ENCODE measurements at places on chromosomes 4 and X. TPM values are rescaled to one million over a fixed set of nuclear protein-coding genes. Genes with fewer than 3 reads are reported as not detected.

Gene MAGEC3
- total RNA-seq: 0.20 TPM

Gene MAGEA9B
- not detected for total RNA-seq

DNA sequence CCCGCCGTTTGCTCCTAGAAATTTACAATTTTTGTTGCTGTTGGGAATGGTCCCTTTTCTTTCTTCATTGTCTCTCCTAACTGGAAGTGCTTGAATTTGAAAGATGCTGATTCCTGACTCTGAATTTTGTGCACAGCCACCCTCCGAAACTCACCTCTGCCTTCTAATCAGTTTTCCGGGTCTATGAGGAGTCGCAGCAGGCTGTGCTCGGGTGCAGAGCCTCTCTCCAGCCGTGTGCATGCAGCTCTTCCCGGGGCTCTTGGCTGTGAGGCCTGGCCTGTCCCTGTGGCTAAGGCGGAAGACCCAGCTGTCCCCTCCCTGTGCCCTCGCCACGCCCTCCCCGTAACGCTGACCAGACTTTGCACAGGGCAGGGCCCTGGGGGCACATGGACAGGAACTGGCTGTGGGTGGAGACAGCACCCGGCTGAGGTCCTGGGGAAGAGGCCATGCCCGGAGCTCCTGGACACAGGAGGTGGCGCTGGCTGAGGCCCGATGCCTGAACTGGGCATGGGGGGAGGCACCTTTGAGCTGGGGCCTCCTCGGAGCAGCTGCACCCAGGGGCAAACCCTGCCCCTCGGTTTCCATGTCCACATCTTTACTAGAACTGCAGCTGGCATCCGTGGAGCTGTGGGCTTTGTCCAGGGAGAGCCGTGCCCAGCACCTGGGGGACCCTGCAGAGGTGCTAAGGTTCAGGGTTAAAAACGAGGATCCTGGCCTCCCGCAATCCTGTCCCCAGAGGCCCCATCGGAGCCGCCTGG, 32.6 kb upstream of the SPON2 start:
- peaks cover 39% of the 10 kb centered on the region for H3K4me1 ChIP-seq
- no peak overlapping the region for H3K4me3 ChIP-seq
- DNase-seq: no peak
- H3K36me3 ChIP-seq: no peaks in the 10 kb centered on the region
- H3K27me3 ChIP-seq: peaks cover 5% of the 10 kb centered on the region
- H3K27ac ChIP-seq: no peak overlapping the region

Gene PIM2
- 5.0 TPM for total RNA-seq

Gene CT45A5
- total RNA-seq: not detected

- no peaks in the 10 kb centered on the region for H3K36me3 ChIP-seq
- H3K27ac ChIP-seq: no peak overlapping the region
- no peak overlapping the region for H3K4me3 ChIP-seq
- DNase-seq: no peak
- no peaks in the 10 kb centered on the region for H3K27me3 ChIP-seq
- H3K4me1 ChIP-seq: peaks cover 5% of the 10 kb centered on the region
Observed at GRCh38 chr4:20895988-20896387, 195.7 kb downstream of the PACRGL start.

DNA sequence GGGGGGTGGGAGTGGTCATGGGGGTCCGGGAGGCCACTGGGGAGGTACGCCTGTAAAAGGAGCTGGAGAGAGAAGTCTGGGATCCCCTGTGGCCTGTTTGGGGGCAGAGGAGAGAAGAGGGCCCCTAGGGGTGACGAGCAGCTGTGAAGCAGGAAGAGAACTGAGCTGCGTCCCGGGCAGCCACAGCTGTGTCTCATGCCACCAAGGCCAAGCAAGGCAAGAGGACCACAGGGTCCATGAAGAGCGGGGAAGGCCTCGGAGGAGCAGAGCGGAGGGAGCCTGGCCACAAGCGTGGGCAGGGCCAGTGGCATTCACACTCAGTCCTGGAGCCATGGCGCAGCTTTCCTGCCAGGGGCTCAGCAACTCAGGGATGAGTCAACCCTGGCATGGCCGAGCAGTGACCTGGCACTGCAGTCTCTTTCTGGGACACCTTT, 13.6 kb upstream of the NAT8L start:
- H3K4me1 ChIP-seq: peaks cover 4% of the 10 kb centered on the region
- no peaks in the 10 kb centered on the region for H3K36me3 ChIP-seq
- peaks cover 9% of the 10 kb centered on the region for H3K27me3 ChIP-seq
- H3K27ac ChIP-seq: no peak overlapping the region

Gene NXF2B
- total RNA-seq: not detected

DNA sequence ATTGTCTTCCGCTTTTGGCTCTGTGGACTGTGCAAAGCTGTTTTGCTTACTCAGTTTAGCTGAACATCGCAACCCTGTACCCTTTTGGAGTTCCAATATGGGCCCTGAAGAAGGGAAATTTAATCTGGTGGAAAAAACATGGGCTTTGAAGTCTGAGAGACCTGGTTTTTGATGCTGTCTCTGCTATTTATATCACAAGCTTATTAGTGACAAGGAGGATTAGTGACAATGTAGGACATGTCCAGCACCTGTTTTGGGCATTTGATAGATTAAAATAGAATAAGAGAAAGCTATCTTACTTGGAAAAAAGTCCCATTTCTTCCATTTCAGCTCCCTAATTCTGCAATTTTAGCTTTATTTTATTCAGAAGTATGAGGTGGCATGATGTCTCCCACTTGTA, 417.3 kb downstream of the SPRY1 start:
- peaks cover 32% of the 10 kb centered on the region for H3K4me1 ChIP-seq
- peaks cover 1% of the 10 kb centered on the region for H3K27me3 ChIP-seq

Gene HGFAC
- not detected for total RNA-seq

Gene IBSP
- not detected for total RNA-seq

Gene FAM200B
- total RNA-seq: 26.1 TPM

GRCh38 chr4:35105486-35105885, 1138.8 kb downstream of the ARAP2 start:
- H3K36me3 ChIP-seq: no peaks in the 10 kb centered on the region
- H3K4me1 ChIP-seq: no peaks in the 10 kb centered on the region
- no peak overlapping the region for H3K4me3 ChIP-seq
- no peak overlapping the region for H3K27ac ChIP-seq
- H3K27me3 ChIP-seq: no peaks in the 10 kb centered on the region

DNA sequence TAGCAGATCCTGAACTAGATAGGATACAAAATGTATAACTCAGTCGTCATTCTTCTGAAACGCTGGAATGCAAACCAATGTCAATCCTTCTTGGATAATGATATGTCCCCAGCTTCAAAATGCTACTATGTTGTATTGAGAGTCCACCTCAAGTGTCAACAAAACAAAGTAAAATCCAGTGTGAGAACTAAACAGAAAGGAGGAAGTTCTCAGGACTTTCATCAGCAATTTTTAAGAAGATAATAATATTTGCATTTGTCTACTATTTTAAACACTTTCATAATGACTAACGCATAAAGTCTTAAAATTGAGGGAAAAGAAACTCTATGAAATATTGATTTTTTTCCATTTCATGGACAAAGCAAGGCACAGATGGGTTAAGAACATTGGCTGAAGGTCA, 36.3 kb downstream of the SOD3 start:
- peaks cover 15% of the 10 kb centered on the region for H3K36me3 ChIP-seq
- no peak for DNase-seq
- H3K27me3 ChIP-seq: no peaks in the 10 kb centered on the region

DNA sequence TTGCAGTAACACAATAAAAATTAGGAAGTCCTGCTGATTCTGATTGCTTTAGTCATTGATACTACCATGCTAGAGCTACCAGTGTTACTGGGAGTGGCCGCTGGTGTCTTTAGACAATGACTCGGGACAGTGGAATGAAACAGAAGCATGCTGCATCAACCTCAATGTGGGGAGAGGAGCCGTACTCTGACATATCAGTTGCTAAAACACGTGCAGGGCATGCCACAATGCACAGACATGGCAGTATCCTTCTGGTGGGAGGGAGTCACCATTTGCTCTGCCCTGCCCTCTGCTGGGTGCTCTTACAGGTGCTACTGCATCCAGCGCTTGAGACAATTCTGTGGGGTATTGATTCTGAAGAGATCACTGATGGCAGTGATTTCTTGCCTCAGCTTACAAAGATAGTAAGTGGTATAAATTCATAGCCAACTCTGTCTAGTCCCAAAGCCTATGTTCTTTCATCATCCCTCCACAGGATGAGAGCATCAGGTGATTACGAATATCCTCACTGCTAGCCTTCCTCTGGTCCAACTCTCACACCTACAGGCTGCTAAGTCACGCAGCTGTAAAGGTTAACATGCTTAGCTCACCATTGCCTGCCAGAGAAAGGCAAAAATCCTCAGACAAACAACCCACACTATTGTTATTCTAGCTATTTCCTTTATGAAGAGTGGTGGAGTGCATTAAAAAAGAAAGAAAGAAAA, 43.7 kb downstream of the NSG1 start:
- peaks cover 5% of the 10 kb centered on the region for H3K27me3 ChIP-seq
- H3K36me3 ChIP-seq: peaks cover 30% of the 10 kb centered on the region
- peaks cover 42% of the 10 kb centered on the region for H3K4me1 ChIP-seq
- peak; percentile 98 for DNase-seq
- peak overlapping the region; percentile 82 for H3K27ac ChIP-seq
- no peak overlapping the region for H3K4me3 ChIP-seq

- H3K27me3 ChIP-seq: no peaks in the 10 kb centered on the region
- H3K27ac ChIP-seq: no peak overlapping the region
- H3K36me3 ChIP-seq: no peaks in the 10 kb centered on the region
Observed at GRCh38 chrX:85365370-85365995, 14.0 kb downstream of the POF1B start.

GRCh38 chr4:98932539-98932938, 3.6 kb upstream of the EIF4E start:
- H3K4me1 ChIP-seq: peaks cover 33% of the 10 kb centered on the region
- H3K4me3 ChIP-seq: peak overlapping the region; percentile 36
- peak; percentile 71 for DNase-seq
- no peaks in the 10 kb centered on the region for H3K27me3 ChIP-seq

Gene TCEAL3
- 59.7 TPM for total RNA-seq

Gene S100G
- total RNA-seq: not detected

Gene ATOH1
- total RNA-seq: not detected

DNA sequence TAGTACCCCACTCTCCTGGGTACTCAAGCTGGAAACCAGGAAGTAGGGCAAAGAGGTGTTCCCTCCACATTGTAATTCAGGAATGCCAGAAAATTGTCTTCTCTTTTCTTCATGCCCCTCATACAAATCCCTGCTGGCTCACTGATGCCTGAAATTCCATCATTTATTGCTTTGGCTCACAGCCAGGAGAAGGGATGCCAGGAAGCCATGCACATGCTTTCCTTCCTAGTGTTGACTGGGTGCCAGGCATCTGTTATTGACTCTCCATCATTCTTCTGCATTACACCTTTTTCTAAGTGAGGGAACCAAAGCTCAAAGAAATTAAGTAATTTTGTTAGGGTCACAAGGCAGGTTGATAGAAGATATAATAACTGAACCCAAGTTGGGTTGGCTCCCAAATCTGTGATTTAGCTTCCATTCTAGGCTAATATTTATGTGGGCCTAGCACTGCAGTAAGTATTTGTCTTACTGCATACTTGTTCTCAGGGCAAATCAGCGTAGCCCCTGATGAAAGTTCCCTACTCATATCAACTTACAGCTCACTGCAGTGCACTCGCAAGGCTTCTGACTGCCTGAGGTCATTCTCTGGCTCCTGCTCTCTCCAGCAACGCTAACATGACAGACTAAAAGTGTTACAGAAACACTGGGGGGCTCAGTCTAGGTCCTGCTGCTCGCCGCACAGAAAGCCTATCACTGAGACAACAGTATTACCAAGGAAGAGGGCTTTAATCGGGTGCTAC, 89.0 kb downstream of the TRAPPC11 start:
- peaks cover 5% of the 10 kb centered on the region for H3K4me1 ChIP-seq
- H3K4me3 ChIP-seq: no peak overlapping the region
- no peaks in the 10 kb centered on the region for H3K36me3 ChIP-seq
- no peak for DNase-seq
- no peak overlapping the region for H3K27ac ChIP-seq
- peaks cover 11% of the 10 kb centered on the region for H3K27me3 ChIP-seq

Gene MOSPD2
- total RNA-seq: 22.0 TPM

DNA sequence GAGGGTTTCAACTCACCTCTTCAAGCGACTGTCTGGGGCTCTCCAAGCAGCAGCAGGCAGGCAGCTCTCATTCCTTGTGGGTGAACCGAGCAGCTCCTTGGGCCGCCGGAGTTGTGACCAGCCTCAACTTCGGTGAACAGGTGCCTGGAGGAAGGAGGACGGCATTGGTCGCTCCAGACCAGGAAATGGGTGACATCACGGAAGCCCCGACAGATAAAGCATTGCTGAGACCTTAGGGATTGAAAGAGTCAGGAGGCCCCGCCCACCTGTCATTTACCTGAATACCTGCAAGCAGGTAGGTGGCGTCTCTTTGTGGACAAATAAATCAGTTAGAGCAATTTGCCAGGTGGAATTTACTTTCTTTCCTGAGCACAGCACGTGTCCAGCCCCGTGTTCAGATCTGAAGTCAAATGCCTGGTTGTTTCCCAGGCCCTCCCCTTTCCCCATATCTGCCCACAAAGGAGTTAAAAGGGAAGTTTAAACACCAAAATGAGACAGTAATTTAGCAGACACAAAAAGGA, at the start of gene LNX1:
Gene LNX1 (minus strand): TSS at position 115 of the 521 bp plus-strand sequence. CDS start 17,484 bp downstream, outside the sequence.
- H3K4me3 ChIP-seq: no peak within 1 kb of the TSS
- no peak within 1 kb of the TSS for H3K27ac ChIP-seq
- H3K27me3 ChIP-seq: no peaks in the 10 kb centered on the region
- DNase-seq: no peak
- H3K36me3 ChIP-seq: no peaks in the 10 kb centered on the region

Gene TREX2
- 0.32 TPM for total RNA-seq

Gene APLN
- not detected for total RNA-seq

DNA sequence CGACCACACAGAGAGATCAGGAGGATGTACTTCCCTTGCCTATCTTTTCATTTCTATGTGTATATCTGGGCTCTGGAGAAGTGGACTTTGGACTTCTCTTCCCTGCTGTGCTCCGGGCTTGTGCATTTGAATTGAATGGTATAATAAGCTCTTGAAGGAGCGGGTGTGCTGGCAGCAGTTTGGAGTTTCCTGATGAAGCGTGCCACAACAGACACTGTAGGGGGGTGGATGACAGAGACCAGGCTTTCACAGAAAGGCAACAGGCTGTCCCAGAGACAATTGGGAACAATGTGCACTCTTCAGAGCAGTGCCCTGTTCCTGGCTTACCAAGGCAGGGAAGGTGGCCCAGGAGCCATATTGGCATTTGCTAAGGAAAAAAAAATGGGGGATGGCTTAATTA, 170.1 kb downstream of the FRMPD4 start:
- no peaks in the 10 kb centered on the region for H3K27me3 ChIP-seq
- no peak overlapping the region for H3K4me3 ChIP-seq
- no peaks in the 10 kb centered on the region for H3K36me3 ChIP-seq
- DNase-seq: no peak

- H3K4me3 ChIP-seq: no peak overlapping the region
- DNase-seq: no peak
- no peak overlapping the region for H3K27ac ChIP-seq
Observed at GRCh38 chr4:121246698-121247097, 82.6 kb upstream of the TNIP3 start.

Gene HDX
- total RNA-seq: 1.6 TPM

GRCh38 chr4:3666263-3666662, 99.9 kb upstream of the ADRA2C start:
- H3K4me1 ChIP-seq: no peaks in the 10 kb centered on the region
- H3K36me3 ChIP-seq: peaks cover 10% of the 10 kb centered on the region
- no peak overlapping the region for H3K27ac ChIP-seq
- DNase-seq: no peak
